ENCODE measurements at places on chromosomes 12 and 14.

DNA sequence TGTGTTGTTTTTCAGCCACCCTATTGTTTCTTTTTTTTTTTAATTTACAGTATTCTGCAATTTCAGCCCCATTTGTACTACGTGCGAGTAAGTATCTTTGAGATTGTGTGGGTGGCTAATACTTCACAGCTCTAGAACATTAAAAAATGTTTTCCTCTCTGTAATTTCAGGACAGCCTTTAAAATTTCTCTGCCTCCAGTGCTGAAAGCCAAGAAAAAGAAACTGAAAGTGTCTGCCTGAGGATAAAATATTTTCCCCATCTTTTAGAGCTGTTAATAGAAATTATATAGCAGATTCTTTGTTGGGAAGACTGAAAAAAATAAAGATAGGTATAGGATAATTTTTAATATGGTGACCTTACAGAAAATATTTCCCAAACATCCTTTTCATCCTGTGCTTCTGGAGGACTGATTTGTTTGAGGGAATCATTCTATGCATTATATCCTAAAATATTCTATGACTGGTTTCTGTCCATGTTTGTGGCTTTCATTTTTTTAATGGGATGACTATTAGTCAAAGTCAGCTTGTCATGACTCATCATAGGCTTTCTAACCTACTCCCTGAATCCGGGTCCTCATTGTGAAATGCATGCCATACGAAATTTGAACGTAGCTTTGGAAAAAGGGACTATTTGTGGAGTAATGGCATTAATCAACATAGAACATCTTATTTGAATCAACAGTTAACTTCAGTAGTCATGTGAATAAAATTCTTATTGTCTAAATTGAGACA is 10.8 kb upstream of the TCTN2 start:
- DNase-seq, result no peak

- DNase-seq, result no peak
These were observed 5.4 kb upstream of the DCP1B start for GRCh38 chr12:2009623-2010022.

- DNase-seq, result no peak
These were observed 35.4 kb upstream of the ATP23 start for GRCh38 chr12:57905812-57906475.

- no peak for DNase-seq
These were observed 32.4 kb downstream of the TULP3 start for GRCh38 chr12:2923057-2923456.

DNA sequence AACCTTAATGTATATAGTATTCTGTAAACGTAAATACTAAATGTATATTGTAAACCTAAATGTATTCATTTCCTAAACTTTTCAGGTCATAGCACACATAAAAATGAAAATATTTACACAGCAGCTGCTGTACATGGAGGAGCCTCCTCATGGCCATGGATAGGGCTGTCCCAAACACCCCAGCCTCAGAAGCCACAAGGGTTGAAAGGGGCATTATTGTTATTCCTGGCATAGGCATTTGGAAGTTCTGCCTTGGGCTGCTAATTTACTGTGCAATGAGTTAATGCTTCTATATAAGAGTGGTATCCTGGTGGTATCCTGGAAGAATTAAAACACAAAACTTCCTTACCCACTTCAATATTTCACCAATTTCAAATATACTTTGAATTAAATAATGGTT is 159.4 kb downstream of the SLC5A8 start:
- no peak for DNase-seq

DNA sequence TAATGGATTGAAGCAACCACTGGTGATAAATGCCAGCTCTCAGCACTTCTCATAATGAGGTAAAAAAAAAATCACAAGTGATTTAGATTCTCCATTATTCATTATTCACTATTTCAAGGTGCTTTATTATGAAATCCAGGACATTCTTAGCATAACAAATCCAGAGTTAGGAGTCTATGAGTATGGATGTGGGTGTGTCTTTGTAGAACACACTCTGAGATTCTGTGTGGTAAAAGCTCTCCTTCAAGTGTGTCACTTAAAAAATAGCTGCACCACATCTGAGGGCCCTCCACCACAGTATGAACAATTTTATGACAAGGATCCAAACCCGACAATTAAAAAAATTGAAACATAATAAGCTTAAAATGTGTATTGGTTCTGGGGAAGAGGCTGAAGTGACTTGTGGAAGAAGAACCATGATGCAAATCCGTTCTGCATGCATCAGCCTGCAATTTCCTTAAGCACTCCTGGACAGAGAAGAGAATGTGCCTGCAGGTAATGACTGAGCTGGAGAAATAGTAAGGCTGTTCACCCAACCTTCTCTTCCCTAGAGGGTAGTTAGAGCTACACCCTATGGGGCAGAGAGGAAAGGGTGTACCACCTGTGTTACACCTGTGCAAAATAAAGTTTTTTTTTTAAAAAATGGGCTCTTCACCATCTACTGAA is 488.5 kb upstream of the MGAT4C start:
- DNase-seq, result no peak

DNA sequence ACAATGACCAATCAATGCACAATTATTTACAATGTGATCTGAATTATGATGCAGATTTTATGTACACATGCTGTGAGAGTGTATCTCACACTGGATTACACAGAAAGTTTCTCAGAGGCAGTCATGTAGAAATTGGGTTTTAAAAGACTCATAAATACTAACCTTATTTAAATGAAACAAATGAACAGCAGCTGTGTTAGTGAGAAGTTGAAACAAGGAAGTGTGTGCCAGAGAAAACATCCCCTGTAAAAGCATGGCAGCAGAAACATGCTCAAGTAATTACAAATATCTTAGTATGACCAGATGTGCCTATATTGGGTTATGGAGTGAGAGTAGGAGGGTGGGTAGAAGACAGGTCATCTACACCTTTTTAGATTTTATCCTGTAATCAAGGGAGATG is 723.7 kb downstream of the C12orf50 start:
- DNase-seq, result no peak

DNA sequence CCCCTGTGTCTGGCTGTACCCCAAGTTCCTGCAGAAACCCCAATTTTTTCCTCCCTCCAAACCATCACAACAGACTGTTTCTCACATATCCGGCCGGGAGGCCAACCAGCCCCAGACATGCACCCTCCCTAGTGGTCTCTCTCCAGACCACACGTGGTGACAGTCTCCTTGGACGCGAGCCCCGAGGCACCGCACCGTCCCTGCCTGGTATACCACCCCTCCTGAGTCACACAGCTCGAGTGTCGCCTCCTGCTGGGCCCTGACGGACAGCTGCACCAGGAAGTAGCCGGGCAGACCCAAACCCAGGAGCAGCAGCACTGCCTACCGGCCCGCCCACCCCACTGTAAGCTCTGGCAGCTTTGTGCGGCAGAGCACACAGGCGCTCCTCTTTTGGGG is 97.4 kb downstream of the RFLNA start:
- DNase-seq, result no peak

GRCh38 chr12:32332446-32332845 is 66.9 kb upstream of the FGD4 start:
- DNase-seq, result no peak

GRCh38 chr12:45260104-45260815 is 44.4 kb downstream of the ANO6 start:
- no peak for DNase-seq

DNA sequence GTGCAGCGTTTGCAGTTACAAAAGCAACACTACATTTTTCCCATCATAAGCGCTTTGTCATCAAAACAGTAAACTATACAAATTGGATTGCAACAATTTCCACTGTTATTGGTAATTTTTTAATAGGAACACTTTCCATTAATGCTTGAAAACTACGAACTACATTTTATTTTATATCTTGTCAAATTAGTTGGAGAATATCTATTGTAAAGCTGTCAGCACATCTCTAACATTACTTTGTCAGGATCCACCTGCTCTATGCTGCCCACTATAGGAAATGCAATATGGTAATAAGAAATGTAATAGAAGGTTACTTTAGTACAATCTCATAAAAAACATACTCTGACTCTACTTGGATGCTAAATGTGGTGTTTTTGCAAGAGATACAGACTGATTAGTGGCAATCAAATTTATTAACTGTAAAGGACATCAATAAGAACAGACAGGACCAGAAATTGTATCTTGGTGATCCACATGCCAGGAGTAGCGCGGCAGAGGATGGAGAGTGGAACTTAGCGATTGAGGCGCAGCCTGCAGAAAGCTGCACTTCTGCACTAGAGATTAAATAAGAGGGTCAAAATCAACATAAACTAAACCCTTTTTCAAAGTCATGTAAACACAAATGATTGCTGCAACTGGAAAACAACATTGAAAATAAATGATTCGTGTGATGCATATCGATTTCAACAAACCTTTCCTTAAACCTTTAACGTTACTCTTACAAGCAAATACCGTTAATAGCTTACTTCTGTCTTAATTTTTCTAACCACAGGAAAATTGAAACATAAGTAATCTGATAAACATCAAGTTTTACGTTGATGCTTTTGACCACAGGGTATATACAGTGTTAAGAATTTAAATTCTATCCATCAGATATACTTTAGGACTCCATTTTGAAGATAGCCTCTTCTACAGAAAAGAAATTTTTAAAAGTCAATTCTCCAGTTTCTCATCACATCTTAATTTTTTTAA is 3.6 kb upstream of the ARID2 start:
- DNase-seq, result no peak

DNA sequence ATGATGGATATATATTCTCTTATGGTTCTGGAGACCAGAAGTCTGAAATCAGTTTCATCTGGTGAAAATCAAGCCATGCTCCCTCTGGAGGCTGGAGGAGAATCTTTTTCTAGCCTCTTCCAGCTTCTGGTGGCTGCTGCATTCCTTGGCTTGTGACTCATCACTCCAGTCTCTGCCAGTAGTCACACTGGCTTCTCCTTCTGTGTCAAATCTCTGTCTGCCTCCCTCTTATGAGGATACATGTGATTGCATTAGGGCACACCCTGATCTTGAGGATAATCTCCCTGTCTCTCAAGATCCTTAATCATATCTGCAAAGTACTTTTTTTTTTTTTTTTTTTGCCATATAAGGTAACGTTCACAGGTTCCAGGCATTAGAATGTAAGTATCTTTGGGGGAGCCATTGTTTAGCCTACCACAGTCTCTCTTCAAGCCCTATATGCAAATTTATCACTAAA is 17.7 kb downstream of the DNAL1 start:
- no peak for DNase-seq

DNA sequence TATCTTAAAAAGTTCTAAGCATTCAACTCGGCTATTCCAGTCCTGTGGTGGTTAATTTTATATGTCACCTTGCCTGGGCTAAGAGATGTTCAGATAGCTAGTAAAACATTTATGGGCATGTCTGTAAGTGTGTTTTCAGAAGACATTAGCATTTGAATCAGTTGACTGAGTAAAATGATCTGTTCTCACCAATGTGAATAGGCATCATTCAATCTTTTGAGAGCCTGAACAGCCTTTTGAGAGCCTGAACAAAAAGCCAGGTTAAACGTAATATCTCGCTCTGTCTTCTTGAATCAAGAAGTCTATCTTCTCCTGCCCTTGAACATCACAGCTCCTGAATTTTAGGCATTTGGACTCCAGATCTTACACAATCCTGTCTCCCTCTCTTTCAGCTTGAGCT is 1266.1 kb downstream of the LRFN5 start:
- no peak for DNase-seq

- DNase-seq, result no peak
These were observed 90.0 kb upstream of the TMEM263 start for GRCh38 chr12:106865683-106866082.

DNA sequence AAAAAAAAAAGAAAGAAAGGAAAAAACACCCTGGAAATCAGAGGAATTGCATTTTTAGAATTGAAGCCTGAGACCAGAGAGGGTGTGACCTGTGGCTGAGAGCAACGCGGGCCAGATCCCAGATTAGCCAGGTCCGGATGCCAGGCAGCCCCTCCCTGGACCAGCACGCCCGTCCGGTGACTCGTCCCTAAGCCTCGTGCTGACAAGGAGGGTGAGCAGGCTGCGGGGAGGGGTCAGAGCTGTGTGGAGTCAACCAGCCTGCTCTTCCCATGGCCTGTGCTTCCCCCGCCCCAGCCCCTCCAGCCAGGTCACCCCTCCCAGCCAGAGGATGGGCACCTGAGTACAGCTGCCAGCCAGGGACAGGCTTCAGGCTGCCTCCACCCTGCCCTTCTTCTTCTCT is 4.2 kb upstream of the KLC1 start:
- DNase-seq, result no peak

Measured in activated CD8-positive, alpha-beta memory T cell treated with anti-CD3 and anti-CD28 coated beads for 24 hours (primary cell).